ENCODE measurements at places on chromosomes 12 and 14.

- no peak for DNase-seq
These were observed 196.2 kb downstream of the CHST11 start for GRCh38 chr12:104652910-104653309.

DNA sequence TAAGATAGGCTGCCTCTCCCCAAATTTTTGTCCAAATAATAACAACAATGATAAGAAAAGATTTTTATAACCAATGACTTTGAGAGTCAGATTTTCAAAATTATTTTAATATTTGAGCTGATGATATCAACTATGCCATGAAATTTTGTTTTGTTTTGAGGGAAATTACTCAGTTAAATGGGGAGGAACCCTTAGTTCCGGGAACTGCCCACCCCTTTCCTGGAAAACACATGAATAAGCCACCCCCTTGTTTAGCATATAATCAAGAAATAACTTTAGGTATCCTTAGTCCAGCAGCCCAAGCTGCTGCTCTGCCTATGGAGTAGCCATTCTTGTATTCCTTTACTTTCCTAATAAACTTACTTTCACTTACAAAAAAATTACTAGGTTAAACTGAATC lies 61.4 kb downstream of the HMGA2 start:
- DNase-seq = no peak

GRCh38 chr12:2555487-2556082 lies 239.2 kb upstream of the FKBP4 start:
- DNase-seq = no peak

GRCh38 chr12:108633534-108634248 lies at the start of gene SELPLG:
Gene SELPLG, minus strand, starts transcription at chr12:108633894. Its CDS starts 9,587 bp downstream, at chr12:108624307.
- peak; percentile 56 for DNase-seq

- DNase-seq = no peak
These were observed 451.8 kb upstream of the TBX3 start for GRCh38 chr12:115135800-115136211.

DNA sequence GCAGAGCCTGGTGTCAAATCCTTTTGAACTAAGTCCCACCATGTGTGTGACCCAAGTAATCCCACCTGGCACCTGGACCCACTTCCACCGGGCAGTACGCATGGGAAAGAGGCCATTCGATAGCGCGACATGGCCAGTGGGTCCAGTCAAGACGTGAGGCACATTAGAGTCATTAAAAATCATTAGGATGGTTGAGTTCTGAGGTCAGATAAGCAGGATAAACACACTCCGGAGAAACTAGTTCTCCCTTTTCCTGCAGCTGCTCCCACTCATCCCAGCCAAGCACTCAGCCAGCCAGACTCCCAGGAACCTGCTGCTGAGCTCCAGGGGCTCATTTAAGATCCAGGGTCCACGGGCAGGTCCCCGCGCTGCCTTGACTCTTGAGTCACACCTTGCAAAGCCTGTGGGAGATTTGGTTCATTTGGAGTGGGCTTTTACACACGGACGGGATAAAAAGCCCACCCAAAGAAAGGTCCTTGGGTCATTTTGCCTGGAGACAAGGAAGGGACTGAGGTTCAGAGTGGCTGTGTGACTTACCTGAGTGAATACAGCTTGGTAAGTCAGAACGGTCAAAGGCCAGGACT lies 313.9 kb downstream of the BCL11B start:
- DNase-seq = no peak

GRCh38 chr12:20625531-20625930 lies 69.6 kb upstream of the SLCO1C1 start:
- DNase-seq = no peak

DNA sequence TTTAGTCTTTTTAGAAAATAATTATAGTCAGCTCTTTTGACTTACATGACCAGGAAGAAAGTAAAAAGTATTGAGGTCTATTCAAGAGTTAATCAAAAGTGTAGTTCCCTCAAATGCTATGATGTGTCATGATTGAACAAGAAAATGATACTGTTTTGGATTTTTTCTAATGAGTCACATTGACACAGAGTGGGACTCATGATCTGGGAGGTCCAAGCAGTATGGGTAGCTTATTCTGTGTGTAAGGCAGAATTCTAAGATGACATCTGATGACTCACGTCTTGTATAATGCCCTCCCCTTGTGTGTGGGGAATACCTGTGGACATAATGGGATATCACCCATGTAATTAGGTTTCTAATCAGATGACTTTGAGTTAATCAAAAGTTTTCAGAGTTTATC lies 178.1 kb upstream of the DDHD1 start:
- no peak for DNase-seq

DNA sequence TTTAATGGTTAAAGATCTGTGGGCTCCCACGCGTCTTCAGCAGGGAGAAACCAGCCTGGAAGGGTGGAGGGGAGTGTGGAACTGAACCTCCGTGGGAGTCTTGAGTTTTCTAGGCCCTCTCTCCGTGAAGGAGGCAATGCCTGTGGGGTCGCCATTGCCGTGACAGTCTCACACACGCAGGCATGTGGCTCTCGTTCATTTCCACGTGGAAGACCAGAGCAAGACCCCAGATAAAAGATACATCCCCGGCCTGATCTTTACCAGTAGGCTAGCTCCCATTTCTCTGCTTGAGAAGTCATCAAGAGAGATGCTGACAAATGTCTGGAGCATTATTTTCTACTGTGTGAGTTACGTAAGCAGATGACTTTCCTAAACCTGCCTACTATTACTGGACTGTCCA lies 491.7 kb upstream of the LMO3 start:
- DNase-seq = no peak

DNA sequence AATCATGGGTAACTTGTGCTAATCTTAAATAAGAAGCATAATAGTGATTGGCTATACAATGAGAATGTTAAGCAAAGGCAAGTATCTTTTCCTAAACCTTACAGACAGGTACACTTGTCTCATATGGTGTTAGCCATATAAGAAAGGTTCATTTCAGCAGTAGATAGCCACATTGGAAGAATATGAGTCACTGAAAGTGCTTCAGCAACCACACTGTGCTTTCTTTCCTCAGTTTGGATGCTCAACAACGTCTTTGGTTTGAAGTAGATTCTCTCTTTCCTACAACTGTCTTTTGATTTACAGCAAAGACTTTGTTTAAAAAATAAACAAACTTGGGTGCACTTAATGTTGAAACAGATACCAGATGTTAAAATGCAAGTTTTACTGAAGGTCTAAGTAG lies 8.9 kb downstream of the DDHD1 start:
- DNase-seq = no peak

Data from KG1 (cell line).